ENCODE measurements at places on chromosomes 3 and 15. TPM values are rescaled to one million over a fixed set of nuclear protein-coding genes. Genes with fewer than 3 reads are reported as not detected.
A peak's percentile ranks its signal among the peaks of the same experiment; 100 is the strongest.

C3orf49 gene
- total RNA-seq: not detected

LOXL1 gene
- total RNA-seq: 20.0 TPM

GOLGA8N gene
- total RNA-seq: not detected

- no peak for DNase-seq
Measured at GRCh38 chr3:60448696-60449095, 802.6 kb downstream of the FHIT start.

- DNase-seq: no peak
Measured at GRCh38 chr3:170651260-170651845, 65.5 kb upstream of the SLC7A14 start.

GRCh38 chr3:69612791-69613190 is 126.5 kb upstream of the MITF start:
- DNase-seq: no peak

DNA sequence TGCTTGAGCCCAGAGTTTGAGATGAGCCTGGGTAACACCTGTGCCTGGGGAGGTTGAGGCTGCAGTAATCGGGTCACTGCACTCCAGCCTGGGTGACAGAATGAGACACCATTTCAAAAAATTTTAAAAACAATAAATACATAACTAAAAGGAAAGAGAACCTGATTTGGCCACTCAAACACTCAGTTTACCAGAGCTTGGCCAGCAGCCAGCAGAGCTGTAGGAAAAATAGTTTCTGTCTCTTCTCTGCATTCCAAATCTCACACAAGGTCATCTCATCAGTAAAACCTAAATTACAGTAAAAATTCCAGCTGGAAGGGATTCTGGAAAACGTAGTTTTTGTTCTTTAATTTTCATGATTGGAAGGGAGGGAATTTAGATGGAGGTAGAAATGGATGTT is 7.8 kb upstream of the PPM1L start:
- DNase-seq: no peak

GRCh38 chr3:172040078-172040980 is 951 bp downstream of the FNDC3B start:
- peak; percentile 78 for DNase-seq

DNA sequence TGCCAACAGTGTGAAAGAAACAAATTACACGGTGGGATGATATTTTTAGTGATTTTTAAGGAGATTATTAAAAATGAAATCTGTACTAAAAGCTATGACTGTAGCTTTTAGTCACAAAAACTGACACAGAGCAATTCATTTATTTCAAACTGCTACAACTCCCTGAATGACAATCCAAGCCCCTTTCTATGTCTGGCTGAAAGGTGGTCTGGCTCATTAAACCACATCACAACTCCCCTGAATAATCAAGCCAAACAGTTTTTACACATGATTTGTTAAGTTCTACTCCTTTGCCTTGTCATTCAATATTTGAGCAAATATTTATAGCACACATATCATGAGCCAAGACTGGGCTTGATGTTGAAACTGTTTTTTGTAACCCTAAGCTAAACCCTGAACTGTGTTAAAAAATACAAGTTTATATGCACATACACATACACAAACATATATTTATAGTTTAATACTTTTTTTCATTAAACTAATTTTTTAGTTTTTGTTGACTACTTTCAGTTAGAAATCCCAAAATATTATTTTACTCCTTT is 125.5 kb downstream of the RBMS3 start:
- DNase-seq: no peak

DNA sequence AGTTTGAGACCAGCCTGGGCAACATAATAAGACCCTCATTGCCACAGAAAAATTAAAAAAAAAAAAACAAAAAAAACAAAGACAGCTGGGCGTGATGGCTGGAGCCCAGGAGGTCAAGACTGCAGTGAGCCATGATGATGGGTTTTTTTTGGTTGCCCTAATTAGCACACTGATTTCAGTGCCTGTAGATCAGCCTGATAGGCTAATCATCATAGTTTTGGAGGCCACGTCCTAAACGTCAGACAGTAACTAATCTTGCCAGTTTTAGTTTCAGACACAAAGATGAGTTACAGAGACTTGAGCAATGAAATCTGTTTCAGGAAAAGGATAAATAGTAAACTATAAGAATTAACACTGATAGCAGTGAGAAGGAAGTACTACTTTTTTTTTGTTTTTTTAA is 55.4 kb downstream of the LRCH3 start:
- no peak for DNase-seq

KBTBD13 gene
- total RNA-seq: not detected

DNA sequence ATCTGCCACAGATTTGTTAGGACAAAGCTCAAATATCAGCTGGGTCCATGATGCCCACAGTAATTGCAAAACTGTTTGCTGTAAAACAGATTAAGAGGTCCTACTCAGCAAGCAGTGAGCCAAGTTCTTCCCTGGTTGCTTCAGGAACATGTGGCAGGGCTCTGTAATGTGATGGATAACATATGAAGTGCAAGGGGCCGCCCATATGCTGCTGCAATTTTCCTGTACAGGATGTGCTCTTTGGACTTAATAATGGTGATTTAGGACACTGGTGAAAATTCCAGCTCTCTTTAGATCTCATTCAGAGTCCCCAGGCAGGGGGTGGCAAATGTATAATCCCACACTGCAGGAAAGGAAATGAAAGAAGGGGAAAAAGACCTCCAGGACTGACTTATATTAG is 289.4 kb downstream of the LSAMP start:
- no peak for DNase-seq

DNA sequence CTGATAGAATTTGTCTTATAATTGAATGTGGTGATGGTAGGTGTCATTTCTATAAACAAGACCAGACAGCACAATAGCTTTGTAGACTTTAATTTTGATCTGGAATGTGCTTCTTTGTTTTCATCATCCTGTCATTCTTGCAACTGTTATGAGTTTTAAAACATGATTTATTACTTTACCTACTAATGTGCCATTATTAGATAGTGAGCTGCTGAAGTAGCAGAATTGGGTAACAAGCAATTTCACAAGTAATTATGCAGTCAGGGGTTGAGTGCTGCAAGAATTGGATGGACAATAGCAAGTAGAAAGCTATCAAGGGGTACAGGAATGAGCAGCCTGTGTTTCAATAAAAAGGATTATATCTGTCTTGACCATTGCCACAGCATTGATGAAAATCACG is 975.6 kb downstream of the ROBO1 start:
- DNase-seq: no peak

CCK gene
- total RNA-seq: 0.23 TPM
